ENCODE measurements at places on chromosomes 4 and X.

- no peak for DNase-seq
Measured at GRCh38 chr4:16704489-16704888, 194.0 kb downstream of the LDB2 start.

DNA sequence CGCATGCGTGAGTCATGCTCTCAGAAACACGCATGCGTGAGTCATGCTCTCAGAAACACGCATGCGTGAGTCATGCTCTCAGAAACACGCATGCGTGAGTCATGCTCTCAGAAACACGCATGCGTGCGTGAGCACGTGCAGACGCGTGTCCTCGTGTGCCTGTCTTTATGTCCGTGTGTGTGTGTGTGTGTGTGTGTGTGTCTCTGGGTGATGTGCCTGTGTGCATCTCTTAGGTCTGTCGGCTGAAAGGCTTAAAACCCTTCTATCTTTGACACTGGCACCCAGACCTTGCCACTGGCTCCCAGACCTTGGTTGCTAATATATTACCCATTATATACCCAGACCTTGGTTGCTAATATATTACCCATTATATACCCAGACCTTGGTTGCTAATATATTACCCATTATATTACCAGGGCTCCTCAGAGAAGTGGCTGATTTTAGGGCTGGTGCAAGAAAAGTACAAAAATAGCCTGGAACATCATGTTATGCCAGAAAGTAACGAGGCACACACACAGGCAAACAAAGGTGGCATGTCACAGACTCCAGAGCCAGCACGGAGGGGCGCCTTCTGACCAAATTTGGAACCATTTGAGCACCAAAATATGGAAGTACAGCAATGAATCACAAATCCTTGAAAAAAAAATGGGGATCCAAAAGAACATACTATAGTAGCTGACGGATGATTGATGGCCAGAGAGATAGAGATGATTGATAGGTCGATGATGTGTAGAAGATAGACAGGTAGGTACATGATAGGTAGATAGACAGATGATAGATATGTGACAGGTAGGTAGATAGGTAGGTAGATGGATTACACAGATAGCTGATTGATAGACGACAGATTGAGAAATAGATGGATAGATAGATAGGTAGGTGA is 19.2 kb upstream of the ADRA2C start:
- DNase-seq, result no peak

- peak; percentile 77 for DNase-seq
Measured at GRCh38 chrX:71917621-71918343, 7.1 kb downstream of the NHSL2 start.

DNA sequence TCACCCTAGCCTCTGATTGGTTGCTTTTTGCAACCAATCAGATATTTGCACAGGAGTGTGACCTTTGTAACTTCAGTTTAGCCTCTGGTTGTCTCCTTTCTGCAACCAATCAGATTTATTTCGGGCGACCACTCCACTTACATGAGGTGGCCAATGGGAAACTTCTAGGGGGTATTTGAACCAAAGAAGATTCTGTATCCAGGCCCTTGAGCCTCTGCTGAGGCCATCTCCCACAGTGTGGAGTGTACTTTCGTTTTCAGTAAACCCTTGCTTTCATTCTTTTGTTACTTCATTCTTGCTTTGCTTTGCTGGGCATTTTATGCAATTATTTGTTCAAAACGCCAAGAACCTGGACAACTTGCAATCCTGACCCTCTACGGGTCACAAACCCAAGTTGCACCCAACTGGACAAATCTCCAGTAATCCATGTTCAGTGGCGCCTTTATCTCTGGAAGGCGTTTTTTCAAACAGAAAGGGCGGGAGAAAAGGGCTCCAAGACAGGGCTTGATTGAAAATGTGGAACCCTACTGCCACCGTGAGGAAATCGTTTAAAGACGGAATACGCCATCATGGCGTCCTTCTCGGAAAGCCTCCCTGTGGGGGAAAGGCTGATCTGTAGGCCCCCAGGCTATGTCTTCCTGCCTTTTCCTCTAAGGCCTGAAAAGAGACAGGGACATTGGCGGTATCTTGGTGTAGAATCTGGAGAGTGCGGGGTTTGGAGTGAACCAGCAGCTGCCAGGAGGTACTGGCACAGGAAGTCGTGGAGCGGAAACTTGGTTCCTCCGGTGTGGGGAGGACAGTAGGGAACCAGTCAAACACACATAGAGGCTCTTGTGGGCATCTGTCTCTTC is 184.6 kb downstream of the OR13H1 start:
- DNase-seq, result no peak

DNA sequence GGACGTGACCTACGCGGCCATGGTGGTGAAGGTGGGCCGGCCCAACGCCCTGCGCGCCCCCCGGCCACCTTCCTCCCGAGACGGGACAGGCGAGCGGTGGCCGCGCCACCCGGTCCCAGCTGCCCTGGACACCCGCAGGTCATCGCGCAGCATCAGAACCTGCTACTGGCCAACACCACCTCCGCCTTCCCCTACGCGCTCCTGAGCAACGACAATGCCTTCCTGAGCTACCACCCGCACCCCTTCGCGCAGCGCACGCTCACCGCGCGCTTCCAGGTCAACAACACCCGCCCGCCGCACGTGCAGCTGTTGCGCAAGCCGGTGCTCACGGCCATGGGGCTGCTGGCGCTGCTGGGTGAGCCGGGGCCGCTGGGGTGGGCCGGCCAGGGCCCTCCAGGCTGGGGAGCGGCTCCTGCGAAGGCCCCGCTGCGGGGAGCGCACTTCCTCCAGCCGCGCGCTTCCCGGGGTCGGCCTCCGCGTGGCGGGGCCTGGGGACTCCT is 9.0 kb upstream of the SLC26A1 start:
- no peak for DNase-seq

GRCh38 chr4:164783976-164784375 is 30.0 kb downstream of the SMIM31 start:
- DNase-seq, result no peak

GRCh38 chr4:142974328-142974727 is 128.2 kb upstream of the INPP4B start:
- no peak for DNase-seq
